ENCODE measurements at places on chromosomes 3 and 15. TPM values are rescaled to one million over a fixed set of nuclear protein-coding genes. Genes with fewer than 3 reads are reported as not detected.

- no peaks in the 10 kb centered on the region for H3K36me3 ChIP-seq
- no peaks in the 10 kb centered on the region for H3K27me3 ChIP-seq
- DNase-seq, result no peak
- no peak overlapping the region for H3K4me3 ChIP-seq
- H3K4me1 ChIP-seq, result peaks cover 10% of the 10 kb centered on the region
- H3K27ac ChIP-seq, result no peak overlapping the region
These were observed 58.1 kb upstream of the MCF2L2 start for GRCh38 chr3:183486472-183486871.

- no peak overlapping the region for H3K4me3 ChIP-seq
- DNase-seq, result no peak
- no peaks in the 10 kb centered on the region for H3K27me3 ChIP-seq
- H3K27ac ChIP-seq, result no peak overlapping the region
- H3K4me1 ChIP-seq, result peaks cover 2% of the 10 kb centered on the region
These were observed 32.5 kb upstream of the TM4SF4 start for GRCh38 chr3:149442043-149442442.

Gene EPHA3
- total RNA-seq, result 25.4 TPM

DNA sequence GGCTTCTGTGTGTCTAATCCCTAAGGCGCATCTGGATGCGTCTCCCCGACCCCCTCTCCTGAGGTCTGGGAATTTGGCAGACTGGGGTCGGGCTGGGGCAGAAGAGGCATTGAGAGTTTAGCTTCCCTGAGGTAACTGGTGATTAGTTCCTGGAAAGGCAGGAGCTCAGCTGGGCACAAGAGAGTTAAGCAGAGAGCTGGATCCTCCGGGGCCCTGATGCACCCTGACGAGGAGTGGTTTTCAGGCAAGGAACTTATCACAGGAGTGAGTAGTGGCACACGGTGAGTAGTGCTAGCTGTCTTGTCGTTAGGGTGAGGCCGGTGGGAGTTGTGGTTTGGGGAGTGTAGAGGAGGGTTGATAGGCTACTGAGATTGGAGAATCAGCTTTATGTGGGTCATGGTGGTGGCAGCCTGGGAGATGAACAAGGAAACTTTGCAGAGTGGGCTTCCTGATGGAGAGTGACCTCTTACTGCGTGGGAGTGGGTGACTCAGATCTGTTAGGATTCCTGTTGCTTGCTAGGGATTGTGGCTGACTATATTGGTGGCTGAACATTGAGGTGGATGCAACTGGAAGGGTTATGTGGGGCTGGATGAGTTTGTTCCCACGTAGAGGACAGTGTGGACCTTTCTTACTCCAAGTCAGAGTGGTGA lies 897 bp downstream of the RAD54L2 start:
- H3K4me1 ChIP-seq, result peaks cover 11% of the 10 kb centered on the region
- H3K4me3 ChIP-seq, result peak overlapping the region; percentile 86
- no peaks in the 10 kb centered on the region for H3K27me3 ChIP-seq
- no peak for DNase-seq

- H3K36me3 ChIP-seq, result peaks cover 86% of the 10 kb centered on the region
- peak overlapping the region; percentile 35 for H3K27ac ChIP-seq
- H3K4me3 ChIP-seq, result no peak overlapping the region
- DNase-seq, result peak; percentile 41
- H3K27me3 ChIP-seq, result no peaks in the 10 kb centered on the region
- H3K4me1 ChIP-seq, result peaks cover 22% of the 10 kb centered on the region
These were observed 22.4 kb downstream of the MAP6D1 start for GRCh38 chr3:183802989-183803388.

All from muscle of leg (tissue), 16 donors.